ENCODE measurements at places on chromosomes 5 and 9.

- no peak for DNase-seq
Measured at GRCh38 chr5:178557416-178557815, 32.8 kb downstream of the COL23A1 start.

GRCh38 chr5:112653638-112654205 is 84.0 kb upstream of the APC start:
- DNase-seq = no peak

GRCh38 chr5:69493396-69494133 is 975 bp downstream of the OCLN start:
- peak; percentile 32 for DNase-seq

- DNase-seq = peak; percentile 19
Measured at GRCh38 chr5:132493241-132493640, 2.7 kb upstream of the IRF1 start.

DNA sequence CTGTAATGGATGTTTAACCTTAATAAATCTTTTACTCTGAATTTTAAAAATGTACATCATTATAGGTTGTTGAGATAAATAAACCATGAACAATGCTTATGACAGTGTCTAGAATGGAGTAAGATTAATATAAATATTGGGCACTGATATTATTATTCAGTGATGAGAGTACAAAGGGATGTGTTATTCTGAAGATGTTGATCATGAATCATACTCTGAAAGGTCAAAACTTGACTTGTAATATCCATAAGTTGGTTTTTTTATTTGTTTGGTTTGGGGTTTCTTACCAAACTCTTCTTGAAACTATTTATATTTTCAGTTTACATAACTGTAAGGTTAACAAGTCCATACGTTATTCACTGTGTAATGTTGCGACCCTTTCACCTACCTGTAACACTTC is 163.2 kb downstream of the MPDZ start:
- no peak for DNase-seq

DNA sequence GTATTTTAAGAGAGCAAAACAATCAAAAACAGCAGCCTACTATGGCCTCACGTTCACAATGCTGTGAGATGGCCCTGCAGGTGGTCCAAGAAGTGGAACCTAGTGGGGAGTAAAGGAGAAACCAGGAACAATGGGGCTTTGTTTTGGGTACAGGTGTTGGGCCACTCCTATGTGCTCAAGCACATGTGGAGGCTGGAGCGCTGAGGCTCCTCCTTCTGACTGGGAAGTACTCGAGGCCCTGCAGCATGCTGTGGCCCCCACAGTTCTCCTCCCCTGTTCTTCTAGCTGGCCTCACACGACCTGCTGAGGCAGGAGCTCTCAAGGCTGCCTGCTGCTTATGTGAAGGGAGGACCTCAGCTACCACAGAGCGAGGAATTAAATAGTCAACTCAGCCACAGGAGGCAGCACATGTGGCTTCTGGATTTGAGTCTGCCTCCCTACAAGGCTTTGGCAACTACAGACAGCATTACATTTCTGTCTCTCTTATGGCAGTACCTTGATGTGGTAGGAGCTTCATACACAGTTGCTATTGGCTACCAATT is 482.3 kb downstream of the SPOCK1 start:
- DNase-seq = no peak

Data from activated naive CD4-positive, alpha-beta T cell treated with anti-CD3 and anti-CD28 coated beads, Interleukin-2, amount 10 ng/mL, durations not matched to agents 7 days and 5 days (primary cell).